ENCODE measurements at places on chromosomes 1 and 21.

DNA sequence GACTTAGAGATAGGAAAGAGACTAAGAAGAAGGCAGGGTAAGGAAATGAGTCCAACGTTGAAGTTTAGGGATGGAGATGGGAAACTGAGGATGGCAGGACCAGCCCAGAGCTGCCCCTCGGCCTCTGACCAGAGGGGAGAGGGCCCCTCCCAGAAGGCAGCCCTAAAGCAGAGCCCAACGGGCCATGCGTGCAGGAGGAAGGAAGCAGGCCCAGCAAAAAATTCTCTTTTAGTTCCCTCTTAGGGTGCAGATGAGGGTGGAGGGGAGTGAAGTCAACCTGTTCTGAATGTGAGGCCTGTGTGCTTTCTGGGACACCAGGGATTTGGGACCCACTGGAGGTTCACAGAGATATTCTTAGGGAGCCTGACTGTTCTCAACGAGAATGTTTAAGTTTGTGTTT, 225.4 kb downstream of the RHOU start:
- peaks cover 10% of the 10 kb centered on the region for H3K4me1 ChIP-seq
- no peak overlapping the region for H3K4me3 ChIP-seq
- no peak overlapping the region for H3K27ac ChIP-seq
- DNase-seq = no peak
- H3K27me3 ChIP-seq = peaks cover 2% of the 10 kb centered on the region

GRCh38 chr1:214623430-214623829, 20.4 kb downstream of the CENPF start:
- no peak for DNase-seq
- H3K27me3 ChIP-seq = no peaks in the 10 kb centered on the region
- H3K36me3 ChIP-seq = peaks cover 7% of the 10 kb centered on the region
- peaks cover 4% of the 10 kb centered on the region for H3K4me1 ChIP-seq
- H3K27ac ChIP-seq = no peak overlapping the region

GRCh38 chr21:33769057-33769456, 126.8 kb downstream of the ITSN1 start:
- peaks cover 9% of the 10 kb centered on the region for H3K4me1 ChIP-seq
- no peak for DNase-seq
- no peak overlapping the region for H3K4me3 ChIP-seq
- H3K27ac ChIP-seq = no peak overlapping the region

GRCh38 chr1:56061824-56062223, 517.5 kb downstream of the PLPP3 start:
- H3K4me1 ChIP-seq = no peaks in the 10 kb centered on the region
- no peak for DNase-seq
- no peak overlapping the region for H3K27ac ChIP-seq
- H3K4me3 ChIP-seq = no peak overlapping the region
- H3K36me3 ChIP-seq = no peaks in the 10 kb centered on the region

DNA sequence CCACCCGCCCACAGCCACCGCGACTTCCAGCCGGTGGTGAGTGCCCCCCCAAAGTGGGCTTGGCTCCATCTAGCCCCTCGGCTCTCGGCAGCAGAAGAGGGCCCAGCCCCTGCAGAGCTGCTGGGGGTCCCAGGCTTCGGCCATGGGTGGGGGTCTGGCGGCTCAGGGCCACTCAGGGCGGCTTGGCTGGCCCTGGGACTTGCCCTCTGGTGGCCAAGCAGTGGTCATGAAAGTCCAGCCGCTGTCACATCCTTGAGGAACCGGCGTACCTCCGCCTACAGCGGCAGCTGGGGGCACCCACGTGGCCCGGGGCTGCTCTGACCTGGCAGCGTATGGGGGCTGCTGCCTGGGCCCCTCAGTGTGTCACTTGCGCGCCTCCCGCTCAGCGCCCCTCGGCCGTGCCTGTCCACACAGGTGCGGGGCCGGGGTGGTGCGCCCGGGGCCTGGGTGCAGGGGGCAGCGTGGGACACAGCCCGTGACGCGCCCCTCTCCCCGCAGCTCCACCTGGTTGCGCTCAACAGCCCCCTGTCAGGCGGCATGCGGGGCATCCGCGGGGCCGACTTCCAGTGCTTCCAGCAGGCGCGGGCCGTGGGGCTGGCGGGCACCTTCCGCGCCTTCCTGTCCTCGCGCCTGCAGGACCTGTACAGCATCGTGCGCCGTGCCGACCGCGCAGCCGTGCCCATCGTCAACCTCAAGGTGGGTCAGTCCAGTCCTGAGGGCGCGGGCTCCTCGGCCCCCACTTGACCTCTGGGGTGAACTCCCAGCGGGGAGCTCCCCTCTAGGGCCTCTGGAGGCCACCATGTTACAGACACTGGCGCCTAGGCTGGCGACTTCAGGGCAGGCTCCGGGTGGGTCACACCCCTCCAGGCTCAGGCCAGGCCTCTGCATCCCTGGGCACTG, 32.4 kb downstream of the SLC19A1 start:
- peaks cover 7% of the 10 kb centered on the region for H3K27me3 ChIP-seq
- H3K27ac ChIP-seq = no peak overlapping the region
- no peak for DNase-seq
- no peaks in the 10 kb centered on the region for H3K4me1 ChIP-seq

- DNase-seq = no peak
- peaks cover 38% of the 10 kb centered on the region for H3K36me3 ChIP-seq
- peak overlapping the region; percentile 93 for H3K4me3 ChIP-seq
- peak overlapping the region; percentile 97 for H3K27ac ChIP-seq
Observed at GRCh38 chr1:244863491-244864252, 671 bp downstream of the HNRNPU start.

DNA sequence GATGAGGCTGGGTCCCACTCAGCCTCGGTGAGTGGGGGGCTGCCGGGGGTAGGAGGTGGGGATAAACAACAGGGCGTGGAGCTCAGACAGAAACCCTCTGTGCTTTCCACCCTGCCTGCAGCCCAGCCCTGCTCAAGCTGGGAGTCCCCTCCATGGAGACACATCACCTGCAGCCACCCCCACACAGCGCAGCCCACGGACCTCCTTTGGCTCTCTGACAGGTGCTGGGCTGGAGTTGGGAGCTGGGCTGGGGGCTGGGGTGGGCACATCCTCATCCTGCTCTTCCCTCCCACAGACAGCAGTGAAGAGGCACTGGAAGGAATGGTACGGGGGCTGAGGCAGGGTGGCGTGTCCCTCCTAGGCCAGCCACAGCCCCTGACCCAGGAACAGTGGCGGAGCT, 1.9 kb upstream of the CATSPER4 start:
- H3K27me3 ChIP-seq = no peaks in the 10 kb centered on the region
- H3K36me3 ChIP-seq = peaks cover 10% of the 10 kb centered on the region
- no peaks in the 10 kb centered on the region for H3K4me1 ChIP-seq
- H3K27ac ChIP-seq = no peak overlapping the region

- no peaks in the 10 kb centered on the region for H3K27me3 ChIP-seq
- no peaks in the 10 kb centered on the region for H3K4me1 ChIP-seq
- H3K4me3 ChIP-seq = no peak overlapping the region
- H3K36me3 ChIP-seq = no peaks in the 10 kb centered on the region
- no peak overlapping the region for H3K27ac ChIP-seq
Observed at GRCh38 chr1:85857991-85858390, 149.8 kb upstream of the ZNHIT6 start.

DNA sequence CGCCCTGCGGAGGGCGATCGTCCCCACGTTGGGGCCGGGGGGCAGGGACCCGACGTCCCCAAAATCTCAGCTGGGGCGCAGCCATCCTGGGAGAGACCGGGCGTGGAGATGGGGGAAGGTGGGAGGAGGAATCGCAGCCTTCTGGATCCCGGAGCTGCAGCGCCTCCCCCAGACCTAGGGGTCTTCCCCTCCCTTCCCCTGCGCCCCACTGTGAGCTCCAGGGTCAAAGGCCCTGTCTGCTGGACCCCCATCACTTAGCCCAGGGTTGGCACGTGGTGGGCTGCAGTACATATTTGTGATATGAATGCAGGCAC, 90.2 kb upstream of the VAMP3 start:
- peaks cover 4% of the 10 kb centered on the region for H3K27me3 ChIP-seq
- no peak overlapping the region for H3K4me3 ChIP-seq
- H3K27ac ChIP-seq = no peak overlapping the region
- no peak for DNase-seq
- no peaks in the 10 kb centered on the region for H3K36me3 ChIP-seq

DNA sequence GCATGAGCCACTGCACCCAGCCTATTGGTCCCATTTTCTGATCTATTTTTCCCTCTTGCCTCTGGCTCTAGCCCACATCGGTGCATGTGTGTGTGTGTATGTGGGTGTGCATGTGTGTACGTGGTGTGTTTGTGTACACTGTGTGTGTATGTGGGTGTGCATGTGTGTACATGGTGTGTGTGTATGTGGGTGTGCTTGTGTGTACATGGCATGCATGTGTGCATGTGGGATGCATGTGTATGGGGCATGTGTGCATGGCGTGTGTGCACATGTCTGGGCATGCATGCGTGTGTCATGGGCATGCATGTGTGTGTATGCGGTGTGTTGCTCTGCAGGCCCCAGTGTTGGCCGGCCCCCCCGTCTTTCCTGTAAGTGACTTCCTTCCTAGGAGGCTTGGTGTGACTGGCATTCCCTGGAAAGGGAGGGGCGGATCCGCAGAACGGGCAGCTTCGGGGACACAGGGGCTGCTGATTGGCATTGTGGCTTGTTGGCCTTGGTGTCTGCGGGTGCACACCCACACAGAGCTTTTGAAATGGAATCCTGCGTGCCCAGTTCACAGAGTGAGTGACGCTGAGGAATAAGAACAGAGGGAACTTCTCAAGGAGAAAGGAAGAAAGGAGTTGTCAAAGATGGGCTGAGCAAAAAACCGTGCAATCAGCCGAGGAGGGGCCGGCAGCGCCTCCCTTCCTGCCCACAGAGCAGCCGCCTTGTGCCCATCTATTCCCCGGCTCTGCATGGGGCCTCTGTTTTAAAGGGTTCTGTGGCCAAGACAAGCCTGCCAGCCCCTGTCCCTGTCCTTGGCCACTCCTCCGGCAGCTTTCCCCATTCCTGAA, 8.0 kb downstream of the PDXK start:
- peaks cover 14% of the 10 kb centered on the region for H3K27me3 ChIP-seq
- peak overlapping the region; percentile 96 for H3K27ac ChIP-seq
- H3K4me3 ChIP-seq = peak overlapping the region; percentile 73
- H3K4me1 ChIP-seq = peaks cover 47% of the 10 kb centered on the region
- no peak for DNase-seq

GRCh38 chr1:239386453-239387303, at the start of gene CHRM3:
Gene CHRM3 (plus strand): TSS chr1:239386568. CDS start chr1:239907452, 520,884 bp downstream.
- peaks cover 4% of the 10 kb centered on the region for H3K36me3 ChIP-seq
- peaks cover 33% of the 10 kb centered on the region for H3K4me1 ChIP-seq
- peak within 1 kb of the TSS; percentile 87 for H3K27ac ChIP-seq

DNA sequence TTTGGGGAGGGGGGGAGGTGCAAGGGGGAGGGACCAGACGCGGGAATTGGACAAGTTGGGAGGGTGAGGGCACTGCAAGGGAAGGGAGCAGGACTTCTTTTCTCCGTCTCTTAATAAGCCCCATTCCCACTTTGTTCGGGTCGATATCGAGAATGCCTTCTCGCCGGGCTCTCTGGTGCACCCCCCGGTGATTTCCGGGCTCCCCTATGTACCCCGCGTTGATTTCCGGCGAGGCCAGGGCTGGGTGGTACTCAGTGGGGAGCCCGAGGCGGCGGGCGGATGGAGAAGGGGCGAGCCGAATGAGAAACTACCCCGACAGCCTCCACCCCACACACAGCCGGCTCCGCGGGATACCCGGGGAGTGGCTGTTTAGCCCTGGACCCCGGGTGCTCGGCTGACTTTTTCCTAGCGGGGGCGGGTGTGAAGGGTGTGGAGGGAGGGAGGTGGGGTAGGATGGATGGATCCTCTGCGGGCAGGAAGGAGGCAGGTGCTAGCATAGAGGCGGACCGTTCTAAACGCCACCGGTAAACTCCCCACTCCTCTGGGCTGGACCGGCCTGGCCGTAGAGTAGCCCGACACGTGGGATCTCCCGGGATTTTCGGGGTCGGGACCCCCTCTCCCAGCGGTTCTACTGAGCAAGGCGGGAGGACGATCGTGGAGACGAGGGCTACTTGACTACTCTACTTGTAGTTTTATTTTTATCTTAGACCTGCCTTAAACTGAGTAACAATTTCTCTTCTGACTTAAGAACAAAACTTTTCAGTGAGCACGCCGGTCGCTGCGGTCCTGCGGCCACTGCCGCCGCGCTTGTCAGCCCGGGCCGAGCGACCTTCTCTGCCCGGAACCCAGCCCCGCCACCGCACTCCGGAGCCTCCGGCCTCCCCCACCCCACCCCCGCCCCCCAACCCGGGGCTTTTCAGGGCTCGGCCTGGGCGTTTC, 1.0 kb downstream of the RNF220 start:
- peak overlapping the region; percentile 97 for H3K4me3 ChIP-seq
- peaks cover 34% of the 10 kb centered on the region for H3K4me1 ChIP-seq
- H3K27ac ChIP-seq = no peak overlapping the region
- H3K27me3 ChIP-seq = peaks cover 4% of the 10 kb centered on the region
- peak; percentile 35 for DNase-seq
- no peaks in the 10 kb centered on the region for H3K36me3 ChIP-seq

DNA sequence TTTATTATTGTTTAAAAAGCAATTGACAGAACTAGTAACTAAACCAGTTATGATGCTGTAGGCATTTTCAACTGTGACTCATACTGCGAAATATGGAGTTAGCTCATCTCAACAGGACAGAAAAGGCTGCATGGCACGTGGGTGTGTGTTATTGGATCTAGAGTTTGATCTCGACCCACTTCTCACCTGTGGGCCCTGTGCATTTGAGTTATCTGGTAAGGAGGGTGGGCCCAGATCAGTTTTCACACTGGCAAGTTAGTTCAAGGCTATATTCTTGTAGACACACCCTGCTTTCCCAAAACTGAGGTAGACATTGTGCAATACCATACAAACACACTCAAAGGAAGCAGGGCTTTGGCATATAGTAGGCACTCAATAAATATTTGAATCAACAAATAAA, 71.3 kb upstream of the PRDX6 start:
- no peak for DNase-seq
- H3K4me1 ChIP-seq = peaks cover 5% of the 10 kb centered on the region
- H3K27me3 ChIP-seq = peaks cover 2% of the 10 kb centered on the region
- no peak overlapping the region for H3K27ac ChIP-seq
- H3K4me3 ChIP-seq = no peak overlapping the region

DNA sequence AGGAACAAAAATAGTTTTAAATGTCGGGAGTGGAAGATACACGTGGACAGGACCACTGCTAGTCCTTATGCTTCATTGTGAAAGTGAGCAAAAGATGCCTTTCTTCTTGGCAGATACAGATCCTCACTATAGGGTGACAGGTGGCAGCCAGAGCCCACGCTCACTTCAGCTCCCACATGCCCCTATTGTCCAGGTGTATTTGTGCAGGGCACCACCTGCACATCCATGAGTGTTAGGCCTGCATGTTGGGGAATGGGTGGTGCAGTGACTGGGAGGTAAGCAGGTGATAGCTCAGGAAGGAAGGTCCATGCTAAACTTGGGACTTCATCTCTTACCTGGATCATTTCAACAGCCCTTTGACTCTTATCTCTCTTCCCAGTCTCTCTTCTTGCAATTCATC, 27.4 kb downstream of the SLC5A9 start:
- H3K4me3 ChIP-seq = no peak overlapping the region
- peaks cover 19% of the 10 kb centered on the region for H3K36me3 ChIP-seq
- peaks cover 3% of the 10 kb centered on the region for H3K27me3 ChIP-seq
- H3K4me1 ChIP-seq = peaks cover 43% of the 10 kb centered on the region
- no peak for DNase-seq
- no peak overlapping the region for H3K27ac ChIP-seq

- H3K27me3 ChIP-seq = peaks cover 1% of the 10 kb centered on the region
- peaks cover 19% of the 10 kb centered on the region for H3K4me1 ChIP-seq
- H3K4me3 ChIP-seq = no peak overlapping the region
Observed at GRCh38 chr1:178869119-178869697, 1.7 kb downstream of the ANGPTL1 start.
